Stimulated activated CD4-positive, alpha-beta T cell treated with anti-CD3 and anti-CD28 coated beads, TNF-alpha, amount 100 ng/mL, for 48 hours (primary cell): ENCODE measurements at places on chromosomes 13 and 19.

GRCh38 chr13:50359041-50359367, 343.8 kb downstream of the KCNRG start:
- DNase-seq, result no peak

DNA sequence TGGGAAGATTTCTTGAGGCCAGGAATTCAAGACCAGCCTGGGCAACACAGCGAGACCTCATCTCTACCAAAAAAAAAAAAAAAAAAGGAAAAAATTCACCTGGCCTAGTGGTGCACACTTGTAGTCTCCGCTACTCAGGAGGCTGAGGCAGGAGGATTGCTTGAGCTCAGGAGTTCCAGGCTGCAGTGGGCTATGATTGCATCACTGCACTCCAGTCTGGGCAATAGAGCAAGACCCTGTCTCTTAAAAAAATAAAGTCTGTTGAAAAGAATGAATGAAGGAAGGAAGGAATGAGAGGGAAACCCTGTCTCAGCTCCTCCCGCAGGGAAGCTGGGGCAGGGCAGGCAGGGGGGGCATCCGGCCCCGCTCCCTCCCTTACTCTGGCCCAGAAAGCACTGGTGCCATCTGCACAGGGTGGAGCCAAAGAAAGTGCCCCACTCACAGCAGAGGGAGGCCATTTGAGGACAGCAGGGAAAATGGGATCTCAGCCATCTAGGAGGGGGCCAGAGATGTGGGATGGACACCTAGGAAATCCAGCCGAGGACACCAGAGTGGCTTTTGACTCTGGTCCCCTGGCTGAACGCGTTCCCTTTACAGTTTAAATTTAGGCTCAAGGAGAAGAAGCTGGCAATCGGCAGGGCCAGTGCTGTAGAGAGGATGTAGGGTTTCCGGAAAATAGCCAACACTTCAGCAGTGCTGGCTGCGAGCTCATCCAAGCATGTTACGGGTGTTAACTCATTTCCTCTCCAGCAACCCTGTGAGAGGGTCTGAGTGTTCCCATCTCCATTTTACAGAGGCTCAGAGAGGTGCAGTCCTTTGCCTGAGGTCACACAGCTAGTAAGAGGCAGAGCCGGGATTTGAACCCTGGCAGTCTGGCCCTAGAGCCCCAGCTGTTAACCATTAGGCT, 3.6 kb upstream of the HPN start:
- no peak for DNase-seq

DNA sequence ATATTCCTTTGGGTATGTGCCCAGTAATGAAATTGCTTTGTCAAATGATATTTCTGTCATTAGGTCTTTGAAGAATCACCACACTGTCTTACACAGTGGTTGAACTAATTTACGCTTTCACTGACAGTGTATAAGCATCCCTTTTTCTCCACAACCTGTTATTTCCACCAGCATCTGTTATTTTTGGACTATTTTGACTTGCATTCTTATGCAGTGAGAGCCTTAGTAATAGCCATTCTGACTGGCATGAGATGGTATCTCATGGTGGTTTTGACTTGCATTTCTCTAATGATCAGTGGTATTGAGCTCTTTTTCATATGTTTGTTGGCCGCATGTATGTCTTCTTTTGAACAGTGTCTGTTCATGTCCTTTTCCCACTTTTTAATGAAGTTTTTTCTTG, 92.0 kb upstream of the SPATA13 start:
- DNase-seq, result no peak

GRCh38 chr19:11798391-11799330, at the start of gene ZNF491:
Gene ZNF491 (plus strand): TSS chr19:11798523. CDS start chr19:11805954, 7,431 bp downstream.
- peak; percentile 74 for DNase-seq

- no peak for DNase-seq
Measured at GRCh38 chr13:108083056-108083455, 132.3 kb downstream of the LIG4 start.

DNA sequence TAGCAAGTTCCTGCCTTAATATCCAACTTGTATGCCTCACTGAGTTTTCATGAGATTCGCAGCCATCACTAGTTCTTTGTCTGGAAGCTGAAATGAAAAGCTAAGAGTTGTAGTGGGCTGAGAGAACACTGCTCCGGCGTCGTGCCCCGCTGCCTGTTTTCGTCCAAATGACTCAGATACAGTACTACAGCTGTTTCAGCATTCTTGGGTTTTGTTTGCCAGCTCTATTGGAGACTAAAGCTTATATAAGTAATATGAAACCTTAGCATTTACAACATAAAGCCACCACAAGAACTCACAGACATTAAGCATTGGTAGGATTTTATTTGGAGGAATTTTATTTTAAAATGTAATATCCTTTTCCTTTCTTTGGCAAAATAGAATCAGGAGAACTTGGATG, 299.7 kb downstream of the DLEU7 start:
- no peak for DNase-seq
